ENCODE measurements at places on chromosomes 6 and 20.

- no peaks in the 10 kb centered on the region for H3K36me3 ChIP-seq
- no peaks in the 10 kb centered on the region for H3K4me1 ChIP-seq
- no peak overlapping the region for H3K4me3 ChIP-seq
Measured at GRCh38 chr6:78589436-78589835, 277.9 kb upstream of the IRAK1BP1 start.

DNA sequence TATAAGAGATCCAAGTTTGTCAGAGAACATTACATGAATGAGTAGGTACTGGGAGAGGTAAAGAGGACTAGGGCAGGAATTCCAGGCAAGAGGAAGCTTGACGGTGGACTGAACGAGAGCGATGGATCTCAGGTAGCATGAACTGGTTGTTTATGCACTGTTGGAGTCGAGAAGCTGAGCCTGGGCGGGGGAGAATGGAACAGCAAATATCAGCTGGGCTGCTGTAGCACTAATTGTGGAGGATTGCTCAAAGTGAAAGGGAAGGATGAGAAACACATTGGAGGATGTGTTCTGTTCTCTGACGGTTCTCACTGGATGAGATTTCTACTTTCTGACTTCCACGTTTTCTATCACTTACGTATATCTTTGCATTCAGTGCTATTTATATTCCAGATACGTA lies 164.2 kb downstream of the PHF3 start:
- DNase-seq, result no peak
- H3K27me3 ChIP-seq, result no peaks in the 10 kb centered on the region
- H3K4me1 ChIP-seq, result no peaks in the 10 kb centered on the region
- H3K36me3 ChIP-seq, result no peaks in the 10 kb centered on the region
- no peak overlapping the region for H3K4me3 ChIP-seq

DNA sequence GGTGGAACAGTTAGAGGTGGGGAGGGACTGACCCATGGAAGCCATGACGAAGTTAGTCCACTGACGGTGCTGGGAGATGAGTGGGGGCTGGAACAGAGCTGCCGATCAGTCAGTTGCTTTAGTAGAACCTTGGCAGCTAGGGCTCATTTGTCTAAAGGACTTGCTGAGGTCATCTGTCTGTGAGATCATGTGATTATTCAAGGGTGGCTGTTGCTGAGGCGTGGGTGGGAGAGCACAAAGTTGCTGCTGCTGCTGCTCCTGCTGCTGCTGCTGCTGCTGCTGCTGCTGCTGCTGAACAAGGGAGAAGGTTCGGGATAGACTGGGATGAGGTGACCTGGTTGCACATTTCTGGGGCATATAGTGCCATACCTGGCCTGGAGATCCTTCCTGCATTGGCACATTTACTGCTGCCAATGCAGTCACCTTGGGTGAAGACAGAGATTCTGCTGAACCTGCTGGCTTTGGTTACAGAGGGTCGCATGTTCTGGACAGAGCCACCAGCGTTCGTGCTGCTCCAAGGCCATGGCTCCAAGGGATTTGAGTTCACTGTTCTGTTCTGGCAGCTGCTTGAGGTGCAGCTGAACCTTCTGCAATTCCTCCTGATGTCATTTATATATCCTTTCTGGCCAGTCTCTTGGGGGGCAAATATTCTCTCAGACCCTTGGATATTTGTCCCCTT lies 840.5 kb downstream of the HACE1 start:
- no peak for DNase-seq
- H3K4me3 ChIP-seq, result no peak overlapping the region
- no peak overlapping the region for H3K27ac ChIP-seq
- no peaks in the 10 kb centered on the region for H3K27me3 ChIP-seq
- H3K4me1 ChIP-seq, result no peaks in the 10 kb centered on the region

GRCh38 chr20:47220161-47220582 lies 136.3 kb downstream of the ZMYND8 start:
- DNase-seq, result peak; percentile 15
- no peak overlapping the region for H3K4me3 ChIP-seq
- H3K27me3 ChIP-seq, result no peaks in the 10 kb centered on the region

- H3K27ac ChIP-seq, result no peak overlapping the region
- H3K4me3 ChIP-seq, result no peak overlapping the region
- no peaks in the 10 kb centered on the region for H3K4me1 ChIP-seq
- DNase-seq, result no peak
Measured at GRCh38 chr6:55925292-55925691, 49.9 kb upstream of the BMP5 start.

- no peaks in the 10 kb centered on the region for H3K36me3 ChIP-seq
- H3K4me1 ChIP-seq, result no peaks in the 10 kb centered on the region
- no peaks in the 10 kb centered on the region for H3K27me3 ChIP-seq
- DNase-seq, result no peak
- H3K27ac ChIP-seq, result no peak overlapping the region
- H3K4me3 ChIP-seq, result no peak overlapping the region
Measured at GRCh38 chr6:41583565-41583964, 37.4 kb downstream of the FOXP4 start.

DNA sequence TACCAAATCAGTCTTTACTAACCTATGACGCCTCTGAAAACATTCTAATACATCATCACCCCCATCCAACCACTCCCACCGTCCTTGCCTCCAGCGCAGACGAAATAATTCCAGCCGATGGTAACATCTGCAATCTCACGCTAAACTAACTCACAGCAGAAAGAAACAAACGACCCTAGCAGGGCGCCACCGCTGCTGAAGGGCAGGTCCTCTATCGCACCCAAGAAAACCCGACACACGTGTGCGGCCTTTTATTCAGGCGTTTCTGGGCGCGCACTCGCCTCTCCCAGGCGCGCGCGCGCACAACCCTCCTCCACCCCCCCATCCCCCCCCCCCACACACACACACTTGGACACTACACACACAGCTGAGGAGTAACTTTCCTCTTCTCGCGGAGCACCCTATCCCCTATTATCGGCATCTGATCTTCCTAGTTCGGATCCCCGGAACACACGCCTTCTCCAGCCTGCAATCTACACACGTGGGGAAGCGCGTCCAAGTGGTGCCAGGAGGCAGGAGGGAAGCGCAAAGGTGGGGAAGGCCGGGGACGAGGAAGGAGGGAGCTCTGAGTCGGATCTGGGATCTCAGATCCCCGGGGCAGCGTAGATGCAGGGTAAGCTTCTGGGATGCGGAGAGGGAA lies 1.4 kb downstream of the GFOD1 start:
- peaks cover 17% of the 10 kb centered on the region for H3K27me3 ChIP-seq
- H3K4me1 ChIP-seq, result peaks cover 40% of the 10 kb centered on the region
- H3K36me3 ChIP-seq, result no peaks in the 10 kb centered on the region
- peak overlapping the region; percentile 92 for H3K4me3 ChIP-seq
- peak overlapping the region; percentile 84 for H3K27ac ChIP-seq

DNA sequence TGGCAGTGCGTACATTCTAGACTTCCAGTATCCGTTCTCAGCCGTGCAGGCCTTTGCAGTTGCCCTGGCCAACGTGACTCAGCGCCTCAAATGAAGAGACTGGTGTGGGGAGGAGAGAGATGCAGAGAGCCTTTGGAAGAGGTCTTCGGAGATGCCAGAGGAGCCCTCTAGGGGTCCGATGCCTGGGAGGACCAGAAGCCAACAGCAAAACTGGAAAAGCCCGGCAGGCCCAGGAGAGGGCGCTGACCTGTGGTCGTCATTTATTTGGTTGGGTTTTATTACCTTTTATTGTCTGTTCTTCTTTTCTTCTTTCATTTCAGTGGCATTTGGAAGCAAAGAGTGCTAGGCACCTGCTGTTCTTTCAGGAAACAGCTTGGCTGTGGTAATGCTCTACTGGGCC lies 53.3 kb upstream of the TMEM181 start:
- no peak overlapping the region for H3K27ac ChIP-seq
- no peak overlapping the region for H3K4me3 ChIP-seq
- DNase-seq, result no peak
- H3K4me1 ChIP-seq, result no peaks in the 10 kb centered on the region

DNA sequence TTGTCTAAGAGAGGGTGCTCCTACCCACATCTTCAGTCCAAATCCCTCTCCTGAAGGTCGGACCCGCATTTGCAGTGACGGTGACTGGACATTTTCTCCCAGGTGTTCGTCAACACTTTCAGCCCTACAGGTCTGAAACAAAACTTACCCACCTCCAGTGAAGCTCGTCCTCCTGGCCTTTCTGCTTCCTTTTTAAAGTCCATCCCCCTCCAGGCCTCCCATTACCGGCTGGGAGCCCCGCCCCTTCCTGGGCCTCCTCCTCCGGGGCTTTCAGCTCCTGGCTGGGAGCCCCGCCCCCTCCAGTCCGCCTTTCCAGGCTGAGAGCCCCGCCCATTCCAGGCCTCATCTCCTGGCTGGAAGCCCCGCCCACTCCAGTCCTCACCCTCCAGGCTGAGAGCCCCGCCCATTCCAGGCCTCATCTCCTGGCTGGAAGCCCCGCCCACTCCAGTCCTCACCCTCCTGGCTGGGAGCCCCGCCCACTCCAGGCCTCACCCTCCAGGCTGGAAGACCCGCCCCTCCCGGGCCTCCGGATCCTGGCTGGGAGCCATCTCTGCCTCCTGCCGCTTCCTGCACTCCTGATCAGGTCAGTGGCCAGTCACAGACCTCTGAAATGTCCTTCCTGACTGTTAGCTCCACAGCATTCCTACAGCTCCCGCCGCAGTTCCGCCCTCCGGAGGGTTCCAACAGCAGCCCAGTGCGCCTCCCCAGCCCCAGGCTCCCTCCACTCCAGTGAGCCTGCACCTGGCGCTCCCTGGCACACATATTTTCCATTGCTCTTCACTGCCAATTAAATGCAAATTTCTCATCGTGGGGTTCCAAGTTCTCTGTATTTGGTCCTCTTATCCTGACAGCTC lies 98.5 kb downstream of the LY86 start:
- H3K27me3 ChIP-seq, result peaks cover 3% of the 10 kb centered on the region
- H3K36me3 ChIP-seq, result no peaks in the 10 kb centered on the region
- peak; percentile 12 for DNase-seq
- H3K27ac ChIP-seq, result peak overlapping the region; percentile 27

Measured in T-helper 2 cell treated with Interferon-gamma antibody and Interleukin-4, amounts not matched to agents 5 μg/mL and 100 μg/mL, for 36 hours (primary cell).